Pericardium fibroblast (primary cell): ENCODE measurements at places on chromosomes 1 and 21. TPM values are rescaled to one million over a fixed set of nuclear protein-coding genes. Genes with fewer than 3 reads are reported as not detected.

The IL20 gene
- total RNA-seq = not detected in 2 replicates

The C1orf174 gene
- total RNA-seq = 16.6 and 25.0 TPM in 2 replicates

The HCRTR1 gene
- total RNA-seq = 0.70 TPM in 1 of 2 replicates, not detected in the other

The AADACL3 gene
- not detected in 2 replicates for total RNA-seq

The SLC44A5 gene
- under 0.01 and 0.26 TPM in 2 replicates for total RNA-seq

The ESRRG gene
- under 0.01 and 0.12 TPM in 2 replicates for total RNA-seq

The PAPPA2 gene
- 0.35 and 7.9 TPM in 2 replicates for total RNA-seq

The C1orf167 gene
- 0.93 TPM in 1 of 2 replicates, not detected in the other for total RNA-seq

The HPDL gene
- total RNA-seq = 0.12 and 2.8 TPM in 2 replicates

The LCA5L gene
- 1.2 and 2.5 TPM in 2 replicates for total RNA-seq

The TMEM54 gene
- total RNA-seq = 42.6 and 58.9 TPM in 2 replicates

The WNT4 gene
- under 0.01 and 1.1 TPM in 2 replicates for total RNA-seq

The ANGPTL3 gene
- not detected in 2 replicates for total RNA-seq

The NDC1 gene
- total RNA-seq = 6.8 and 9.2 TPM in 2 replicates

The CCDC190 gene
- total RNA-seq = 2.4 and 5.5 TPM in 2 replicates

The TARBP1 gene
- total RNA-seq = 11.8 and 26.6 TPM in 2 replicates

The SMCP gene
- total RNA-seq = not detected in 2 replicates

The AK5 gene
- 8.5 and 17.5 TPM in 2 replicates for total RNA-seq

The SPRR3 gene
- not detected in 2 replicates for total RNA-seq
